ENCODE measurements at places on chromosomes 1 and 21. TPM values are rescaled to one million over a fixed set of nuclear protein-coding genes. Genes with fewer than 3 reads are reported as not detected.

Gene EXOSC10
- polyA plus RNA-seq, result 72.4 TPM

GRCh38 chr1:33170351-33171274 lies 11.2 kb downstream of the TRIM62 start:
- no peak for DNase-seq

Gene ATF3
- 1.3 TPM for polyA plus RNA-seq

Gene CZIB
- polyA plus RNA-seq, result 38.6 TPM

GRCh38 chr1:41713557-41714327 lies 205.0 kb downstream of the HIVEP3 start:
- DNase-seq, result peak; percentile 32

DNA sequence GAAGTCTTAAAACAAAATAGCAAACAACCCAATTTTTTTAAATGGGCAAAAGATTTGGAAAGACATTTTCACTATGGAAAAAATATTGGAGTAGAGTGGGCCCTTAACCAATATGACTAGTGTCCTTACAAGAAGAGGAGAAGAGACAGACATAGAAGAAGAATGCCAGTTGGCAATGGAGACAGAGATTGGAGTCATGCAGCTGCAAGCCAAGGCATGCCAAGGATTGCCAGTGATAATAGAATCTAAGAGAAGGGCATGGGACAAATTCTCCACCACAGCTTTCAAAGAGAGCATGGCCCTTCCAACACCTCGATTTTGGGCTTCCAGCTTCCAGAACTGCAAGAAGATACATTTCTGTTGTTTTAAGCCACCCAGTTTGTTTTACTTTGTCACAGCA lies 92.7 kb downstream of the RGS2 start:
- peak; percentile 82 for DNase-seq

Gene ST6GALNAC5
- 6.3 TPM for polyA plus RNA-seq

DNA sequence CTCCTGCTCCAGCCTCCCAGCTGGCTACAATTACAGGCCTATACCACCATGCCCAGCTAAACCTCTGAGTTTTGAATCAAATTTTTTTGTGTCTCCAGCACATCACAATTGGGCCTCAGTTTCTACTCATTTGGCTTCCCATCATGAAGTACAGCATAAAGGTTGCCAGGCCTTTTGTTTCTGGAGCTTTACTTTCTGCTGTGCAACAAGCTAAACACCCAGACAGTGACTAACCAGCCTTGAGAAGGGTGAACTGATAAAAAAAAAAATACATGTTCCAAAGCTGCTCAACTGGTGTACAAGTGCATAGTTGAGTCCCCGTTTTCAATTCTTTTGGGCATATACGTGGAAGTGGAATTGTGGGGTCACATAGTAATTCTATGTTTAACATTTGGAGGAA lies 25.1 kb downstream of the TIAM1 start:
- no peak for DNase-seq

- DNase-seq, result no peak
Observed at GRCh38 chr1:111471012-111471411, 2.8 kb upstream of the C1orf162 start.

Gene CERS2
- 145 TPM for polyA plus RNA-seq

- peak; percentile 88 for DNase-seq
Observed at GRCh38 chr21:31335957-31336738, 7.9 kb downstream of the TIAM1 start.
